ENCODE measurements at places on chromosomes 5 and 9.
A peak's percentile ranks its signal among the peaks of the same experiment; 100 is the strongest.

- DNase-seq = peak; percentile 94
Observed at GRCh38 chr5:135140446-135141204, 106.6 kb upstream of the PITX1 start.

DNA sequence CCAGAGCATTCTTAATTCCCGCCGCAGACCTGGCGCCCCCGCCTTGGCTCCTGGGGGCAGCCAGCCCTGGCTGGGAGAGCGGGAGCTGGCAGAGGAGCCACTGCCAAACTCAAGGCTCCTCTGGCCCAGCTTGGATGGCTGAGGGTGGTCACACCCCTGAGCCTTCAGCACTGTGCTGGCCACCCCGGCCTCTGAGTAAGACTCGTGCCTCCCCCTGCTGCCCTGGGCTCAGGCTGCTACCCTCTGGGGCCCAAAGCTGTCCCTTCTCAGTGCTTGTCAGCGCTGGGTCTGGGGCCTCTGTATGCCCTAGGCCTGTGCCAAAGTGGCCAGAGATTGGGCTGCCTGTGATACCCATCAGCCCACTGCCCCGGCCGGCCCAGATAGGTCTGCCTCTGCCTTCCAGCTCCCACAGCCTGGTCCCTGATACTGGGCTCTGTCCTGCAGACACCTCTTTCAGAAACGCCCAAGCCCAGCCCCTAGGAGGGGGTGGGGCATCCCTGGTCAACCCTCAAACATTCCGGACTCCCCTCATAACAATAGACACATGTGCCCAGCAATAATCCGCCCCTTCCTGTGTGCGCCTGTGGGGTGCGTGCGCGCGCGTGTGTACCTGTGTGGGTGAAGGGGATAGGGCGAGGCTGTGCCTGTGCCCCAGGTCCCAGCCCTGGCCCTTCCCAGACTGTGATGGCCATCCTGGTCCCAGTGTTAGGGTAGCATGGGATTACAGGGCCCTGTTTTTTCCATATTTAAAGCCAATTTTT lies 4.4 kb upstream of the PRR7 start:
- DNase-seq = no peak

DNA sequence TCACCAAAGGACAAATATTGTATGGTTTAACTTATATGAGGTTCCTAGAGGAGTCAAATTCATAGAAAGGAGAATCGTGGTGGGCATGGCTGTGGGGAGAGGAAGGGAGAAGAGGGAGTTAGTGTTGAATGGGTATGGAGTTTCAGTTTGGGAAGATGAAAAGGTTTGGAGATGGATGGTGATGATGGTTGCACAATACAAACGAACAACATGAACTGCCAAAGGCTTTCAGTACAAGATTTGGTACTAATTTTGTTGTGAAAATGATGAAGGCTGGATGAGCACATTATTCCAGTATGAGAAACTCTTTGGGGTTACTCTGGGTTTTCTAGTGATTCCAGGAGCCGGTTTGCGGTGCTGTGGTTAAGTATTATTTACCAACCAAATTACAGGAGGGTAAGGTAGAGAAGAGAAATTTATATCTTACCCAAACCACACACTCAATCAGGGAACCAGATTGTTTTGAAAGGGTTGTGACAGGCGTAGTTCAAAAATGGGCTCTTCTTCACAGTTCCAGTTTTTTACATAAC lies 112.0 kb upstream of the TBC1D2 start:
- no peak for DNase-seq

GRCh38 chr5:76351176-76351575 lies 51.9 kb upstream of the IQGAP2 start:
- no peak for DNase-seq

- DNase-seq = peak; percentile 98
Observed at GRCh38 chr5:172361566-172362238, 78.1 kb upstream of the UBTD2 start.

DNA sequence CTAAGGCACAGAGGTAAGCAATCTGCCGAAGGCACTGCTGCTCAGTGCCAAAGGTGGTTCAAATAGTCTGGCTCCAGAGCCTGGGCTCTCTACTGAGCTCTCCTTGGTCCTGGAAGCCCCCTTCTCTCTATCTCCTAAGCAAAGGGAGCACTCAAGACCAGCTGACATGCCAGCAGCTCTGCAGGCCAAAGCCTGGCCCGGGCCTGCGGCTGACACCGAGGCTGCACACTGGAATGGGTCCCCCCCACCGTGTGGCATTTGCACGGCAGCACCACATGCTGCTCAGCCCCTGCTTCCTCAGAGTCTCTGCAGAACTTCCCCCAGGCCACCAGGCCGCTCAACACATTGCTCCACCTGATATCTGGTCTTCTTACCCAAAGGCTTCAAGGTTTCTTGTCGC lies 57.8 kb upstream of the GOLPH3 start:
- no peak for DNase-seq

DNA sequence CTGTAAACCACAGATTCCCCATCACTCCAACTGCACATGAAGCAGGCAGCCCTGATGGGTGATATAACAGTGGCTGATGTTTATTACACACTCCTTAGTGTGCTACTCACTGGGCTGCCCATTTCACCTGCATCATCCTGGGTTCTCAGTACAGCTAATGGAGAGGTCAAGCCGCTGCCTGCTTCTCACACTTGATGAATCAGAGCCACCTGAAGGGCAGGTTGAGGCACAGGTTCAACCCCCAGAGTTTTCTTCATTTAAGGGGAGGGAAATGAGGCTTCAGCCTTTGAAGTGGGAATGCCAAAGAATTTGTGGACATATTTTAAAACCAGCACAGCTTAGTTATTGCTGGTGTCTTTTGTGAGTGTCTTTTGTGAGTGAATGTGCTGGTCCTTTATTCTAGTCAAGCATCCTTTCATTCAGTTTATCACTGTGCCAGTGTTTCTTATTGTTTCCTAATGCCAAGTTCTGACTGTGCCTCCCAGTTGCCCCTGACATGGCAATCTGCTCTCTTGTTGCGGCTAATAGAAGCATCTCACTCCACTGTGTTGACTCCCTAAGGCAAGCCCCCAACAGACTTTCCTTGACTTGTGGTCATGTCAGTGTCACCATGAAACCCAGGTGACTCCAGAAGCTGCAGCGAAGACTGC lies 109.2 kb downstream of the FBXL7 start:
- no peak for DNase-seq

DNA sequence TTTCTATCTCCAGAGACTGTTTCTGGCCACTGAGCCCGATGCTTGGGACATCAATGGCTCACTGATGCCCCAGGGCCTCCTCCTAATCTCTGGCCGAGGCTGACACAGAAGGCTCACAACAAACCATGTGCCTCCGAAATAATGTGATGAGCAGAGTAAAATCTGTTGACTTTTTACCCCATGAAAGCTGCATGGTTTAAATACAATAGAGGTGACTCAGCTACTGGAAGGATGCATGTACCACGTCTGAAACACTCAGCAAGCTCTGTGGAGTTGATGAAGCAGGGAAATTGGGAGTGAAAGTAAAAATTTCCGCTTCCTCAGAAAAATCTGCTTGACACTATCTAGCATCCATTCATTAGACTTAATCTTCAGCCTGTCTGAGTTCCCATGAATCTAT lies 111.1 kb upstream of the EQTN start:
- DNase-seq = no peak

GRCh38 chr9:78118742-78119473 lies 87.3 kb upstream of the GNAQ start:
- DNase-seq = no peak

DNA sequence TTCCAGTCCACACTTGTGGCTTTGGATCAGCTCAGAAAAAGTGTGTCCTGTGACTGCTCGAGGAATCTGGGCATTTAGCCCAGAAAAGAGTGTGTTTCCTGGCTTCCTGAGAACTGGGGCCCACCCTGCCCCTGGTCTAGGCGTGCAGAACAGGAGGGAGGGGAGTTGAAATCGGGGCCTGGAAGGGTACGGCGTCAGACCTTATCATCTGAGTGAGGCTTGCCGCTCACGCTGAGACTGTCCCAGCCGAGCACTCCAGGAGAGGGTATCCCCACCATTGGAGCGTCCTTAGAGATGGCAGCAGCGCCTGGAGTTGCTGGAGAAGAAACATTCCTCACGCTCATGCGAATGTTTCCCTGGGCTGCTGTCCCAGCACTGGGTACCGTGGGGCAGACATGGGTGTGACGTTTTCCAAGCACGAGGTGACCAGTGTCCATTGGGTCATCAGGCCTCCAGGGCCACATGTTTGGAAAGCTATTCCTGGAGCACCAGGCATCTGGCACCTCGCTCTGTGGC lies 22.5 kb downstream of the NEK6 start:
- peak; percentile 44 for DNase-seq

DNA sequence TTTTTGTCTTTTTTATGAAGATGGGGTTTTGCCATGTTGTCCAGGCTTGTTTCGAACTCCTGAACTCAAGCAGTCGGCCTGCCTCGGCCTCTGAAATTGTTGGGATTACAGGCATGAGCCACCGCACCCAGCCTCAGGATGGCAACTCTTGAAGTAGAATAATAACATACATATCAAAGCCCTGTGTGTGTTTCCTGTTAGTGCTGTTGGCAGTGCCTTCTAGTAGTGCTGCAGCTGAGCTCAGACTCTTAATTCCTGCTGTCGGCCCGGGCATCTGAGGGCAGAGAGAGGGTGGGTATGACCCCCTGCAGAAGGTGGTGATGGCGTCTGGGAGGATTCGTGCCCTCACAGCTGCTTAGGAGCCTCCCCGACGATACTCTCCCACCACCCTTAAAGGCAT lies 227.2 kb downstream of the PDZD2 start:
- DNase-seq = no peak

Data from LHCN-M2 (cell line).